ENCODE measurements at places on chromosomes 2 and 18.

DNA sequence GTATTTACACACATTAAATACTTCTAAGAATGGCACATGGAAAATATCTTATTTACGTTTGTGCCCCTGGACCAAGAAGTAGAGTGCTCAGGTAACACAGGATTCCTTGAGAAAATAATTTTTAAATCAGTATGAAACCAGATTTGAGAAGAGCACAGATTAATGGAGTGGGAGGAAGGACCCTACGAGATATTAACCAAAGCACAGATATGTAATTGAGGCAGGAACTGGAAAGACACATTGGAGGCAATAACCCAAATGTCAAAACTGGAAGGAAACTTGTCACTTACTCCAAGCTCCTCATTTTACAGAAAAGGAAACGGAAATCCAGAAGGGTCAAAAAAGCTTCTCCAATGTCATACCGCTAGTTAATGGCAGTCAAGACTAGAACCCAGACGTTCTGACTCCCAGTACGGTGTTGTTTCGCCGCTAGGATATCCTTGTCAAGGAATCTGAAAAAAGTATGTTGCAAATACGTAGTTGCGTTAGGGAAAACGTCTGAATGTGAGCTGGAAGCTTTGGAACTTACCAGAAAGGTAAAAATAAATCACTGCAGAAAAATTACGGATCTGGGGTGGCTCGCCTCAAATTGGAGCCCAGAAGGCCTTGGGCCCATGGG, 634 bp downstream of the MTIF2 start:
- no peak for DNase-seq

GRCh38 chr2:203720915-203721672, 14.7 kb downstream of the CD28 start:
- peak; percentile 38 for DNase-seq

DNA sequence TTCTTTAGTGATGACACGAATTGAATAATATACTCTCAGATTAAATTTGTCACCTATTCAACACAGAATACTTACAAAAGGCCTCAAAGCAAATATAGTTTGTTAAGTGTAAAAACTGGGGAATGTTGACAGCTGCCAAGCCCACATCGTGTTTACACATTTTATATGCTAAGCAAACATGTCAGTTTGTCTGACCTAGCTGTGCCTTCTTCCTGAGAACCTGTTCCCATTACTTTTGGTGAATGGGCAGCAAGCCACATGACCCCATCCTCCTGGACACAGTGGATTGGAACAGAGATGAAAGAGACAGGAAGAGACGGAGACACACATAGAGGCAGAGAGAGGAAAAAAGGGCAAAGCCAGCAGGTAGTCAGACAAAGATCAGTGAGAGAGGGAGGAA, 22.9 kb upstream of the CUL3 start:
- no peak for DNase-seq

DNA sequence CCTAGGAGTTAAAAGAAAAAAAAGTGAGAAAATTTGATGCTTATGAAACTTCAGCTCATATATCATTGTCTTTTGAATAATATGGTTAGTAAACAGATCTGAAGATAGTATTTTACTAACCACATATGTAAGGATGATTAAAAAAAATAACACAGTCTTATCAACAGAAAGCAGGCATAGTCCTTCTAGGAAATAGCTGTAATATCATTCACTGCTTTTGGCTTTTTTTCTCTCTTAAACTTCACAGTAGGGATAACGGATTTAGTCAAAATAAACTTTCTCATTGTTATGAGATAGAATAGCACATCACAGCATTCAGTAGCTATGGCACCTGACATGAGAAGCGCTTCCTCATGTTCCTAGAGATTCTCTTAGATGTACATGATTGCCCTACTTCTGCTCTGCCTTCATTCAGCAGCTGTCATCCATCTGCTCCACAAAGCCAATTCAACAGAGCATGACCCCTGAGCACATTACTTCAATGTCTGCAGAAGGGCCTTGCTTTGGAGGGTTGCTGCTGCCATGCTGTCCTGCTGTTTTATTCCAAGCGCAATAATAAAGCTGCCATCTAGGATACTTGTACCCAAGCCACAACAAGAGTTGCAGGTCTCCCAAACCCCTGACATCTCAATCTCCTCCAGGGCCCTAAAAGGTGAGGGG, 67.0 kb downstream of the TTC21B start:
- DNase-seq = no peak

- DNase-seq = peak; percentile 77
Measured at GRCh38 chr2:231104115-231104713, 20.6 kb downstream of the HTR2B start.

- DNase-seq = no peak
Measured at GRCh38 chr18:416930-417329, 83.6 kb downstream of the COLEC12 start.

DNA sequence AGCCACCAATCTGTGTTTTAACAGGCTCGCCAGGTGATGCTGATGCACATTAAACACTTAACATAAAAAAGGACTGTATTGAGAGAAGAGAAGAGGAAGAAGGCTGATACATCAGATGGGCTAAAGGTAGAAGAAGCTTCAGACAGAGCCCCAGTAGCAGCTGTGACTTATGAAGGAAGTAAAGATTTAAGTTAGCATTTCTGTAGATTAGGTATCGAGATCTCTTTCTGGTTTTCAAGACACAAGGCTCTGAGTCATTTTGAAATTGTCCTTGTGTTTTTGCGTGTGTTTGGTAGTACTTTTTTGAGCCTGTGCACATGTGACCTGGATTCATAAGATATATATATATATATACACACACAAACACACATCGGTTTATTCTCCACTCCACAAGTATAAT, 40.6 kb upstream of the GCFC2 start:
- no peak for DNase-seq

- DNase-seq = no peak
Measured at GRCh38 chr2:216392018-216392562, 19.8 kb upstream of the MARCHF4 start.

GRCh38 chr2:226773291-226773690, 26.3 kb downstream of the IRS1 start:
- DNase-seq = no peak

DNA sequence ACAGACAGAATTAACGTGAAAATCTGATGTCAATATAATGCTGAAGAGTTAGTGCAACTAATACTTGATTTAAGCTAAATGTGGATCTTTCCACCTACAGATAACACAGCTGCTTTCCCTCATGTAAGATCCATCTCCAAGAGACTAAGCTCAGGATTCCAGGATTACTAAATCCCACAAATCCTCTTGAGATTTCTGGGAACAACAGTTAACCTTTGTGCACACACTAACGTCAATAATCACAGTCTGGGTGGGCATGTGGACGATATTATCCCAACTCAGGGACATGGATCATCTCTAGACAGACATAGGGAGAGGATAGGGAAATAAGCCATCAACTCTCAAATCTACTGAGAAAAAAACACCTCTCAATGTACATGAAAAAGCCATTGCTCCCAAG, 432.6 kb downstream of the SATB2 start:
- DNase-seq = no peak

GRCh38 chr18:57901825-57902589, 98.9 kb upstream of the ATP8B1 start:
- peak; percentile 75 for DNase-seq

DNA sequence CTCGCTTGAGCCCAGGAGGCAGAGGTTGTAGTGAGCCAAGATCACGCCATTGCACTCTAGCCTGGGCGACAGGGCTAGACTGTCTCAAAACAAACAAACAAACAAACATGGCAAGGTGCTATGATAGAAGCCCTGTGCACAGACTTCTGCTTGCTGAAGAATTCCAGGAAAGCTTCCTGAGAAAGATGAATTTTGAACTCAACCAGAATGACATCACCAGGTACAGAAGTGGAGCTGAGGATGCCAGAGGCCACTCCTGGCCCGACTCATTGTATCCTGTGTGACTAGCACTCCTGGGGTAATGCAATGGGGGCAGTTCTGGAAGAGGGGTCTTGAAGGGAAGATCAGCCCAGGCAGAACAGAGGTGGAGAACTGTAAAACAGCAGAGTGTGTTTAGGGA, 22.0 kb upstream of the PNPT1 start:
- no peak for DNase-seq

- DNase-seq = no peak
Measured at GRCh38 chr2:55156326-55156725, 75.8 kb downstream of the CLHC1 start.

- DNase-seq = no peak
Measured at GRCh38 chr2:134379293-134379692, 125.4 kb downstream of the MGAT5 start.

DNA sequence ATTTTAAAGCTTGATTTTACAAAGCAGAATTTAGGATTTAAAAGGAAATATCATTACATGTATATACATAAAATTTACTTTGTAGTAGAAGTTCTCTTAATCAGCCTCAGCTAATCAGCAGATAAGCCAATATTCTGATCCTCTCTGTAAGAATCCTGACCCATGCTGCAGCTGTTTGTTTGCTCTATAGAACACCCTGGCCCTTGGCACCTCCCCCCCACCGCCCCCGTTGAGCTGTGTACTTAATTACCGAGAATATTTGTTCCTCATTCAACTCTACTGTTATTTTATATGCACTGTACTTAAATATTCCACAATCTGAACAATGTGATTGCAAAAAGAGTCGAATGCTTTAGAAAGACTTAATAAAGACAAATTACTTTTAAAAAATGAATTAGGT, 98.0 kb downstream of the EVA1A start:
- DNase-seq = no peak

DNA sequence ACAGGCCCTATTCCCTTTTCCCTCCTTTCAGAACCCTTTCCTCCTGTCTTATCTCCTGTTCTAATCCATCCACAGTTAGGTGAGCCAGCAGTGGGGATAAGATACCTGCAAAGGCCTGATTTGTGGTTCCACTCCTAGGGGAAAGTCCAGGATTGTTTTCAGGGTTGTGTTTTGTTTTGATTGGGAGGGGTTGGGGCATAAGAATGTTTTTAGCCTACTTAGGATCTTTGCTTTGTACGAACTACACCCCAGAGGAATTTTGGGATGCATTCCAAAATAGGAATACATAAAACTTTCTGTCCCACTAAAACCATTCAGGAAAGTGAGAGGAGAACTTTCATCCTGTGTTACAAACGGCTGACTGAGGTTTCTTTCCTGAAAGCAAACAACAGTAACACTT, 150.8 kb upstream of the PGAP1 start:
- no peak for DNase-seq

- no peak for DNase-seq
Measured at GRCh38 chr2:173401716-173402326, 47.1 kb downstream of the CDCA7 start.

DNA sequence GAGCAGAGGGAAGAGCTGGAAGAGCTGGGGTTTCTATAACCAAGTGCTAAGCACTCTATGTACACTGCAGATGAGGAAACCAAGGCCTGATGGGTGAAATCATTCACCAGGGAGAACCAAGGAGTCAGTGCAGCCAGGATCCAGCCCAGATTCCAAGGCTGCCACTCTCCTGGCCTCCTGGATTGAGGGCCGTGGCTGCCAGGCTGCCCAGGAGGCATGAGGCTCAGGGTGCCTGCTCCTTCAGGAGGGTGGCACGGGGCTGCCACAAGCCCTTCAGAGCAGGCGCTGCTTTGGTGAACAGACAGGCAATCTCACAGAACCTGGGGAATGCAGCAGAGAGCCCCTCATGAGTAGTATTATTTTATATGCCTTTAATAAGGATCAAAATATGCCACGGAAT, 293.7 kb upstream of the HDAC4 start:
- DNase-seq = no peak

DNA sequence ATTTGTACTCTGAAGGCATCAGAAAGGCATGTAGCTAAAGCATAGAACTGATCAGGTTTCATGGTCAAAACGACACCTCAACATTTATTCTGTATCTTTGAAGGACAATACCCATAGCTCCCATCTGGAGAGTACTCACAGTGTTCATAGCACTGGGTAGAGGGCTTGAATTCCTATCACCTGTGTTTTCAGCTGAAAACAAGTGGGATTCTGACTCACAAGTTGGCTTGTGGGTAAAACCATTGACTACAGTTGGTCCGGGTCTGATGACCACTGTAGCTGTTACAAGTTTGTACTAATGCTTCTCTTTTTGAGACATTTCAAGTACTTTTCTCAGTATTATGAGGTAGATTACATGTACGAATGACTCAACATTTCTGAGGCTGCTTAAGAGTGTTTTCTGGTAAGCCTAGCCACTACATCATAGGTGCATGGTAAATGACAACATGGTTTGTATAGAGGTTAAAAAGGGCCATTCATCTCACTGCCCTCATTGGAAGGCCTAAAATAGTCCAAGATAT, 68.6 kb upstream of the PELI1 start:
- peak; percentile 30 for DNase-seq

GRCh38 chr2:181817509-181817908, 74.0 kb upstream of the ITPRID2 start:
- no peak for DNase-seq

GRCh38 chr18:21742315-21742687, 1.7 kb downstream of the MIB1 start:
- no peak for DNase-seq

DNA sequence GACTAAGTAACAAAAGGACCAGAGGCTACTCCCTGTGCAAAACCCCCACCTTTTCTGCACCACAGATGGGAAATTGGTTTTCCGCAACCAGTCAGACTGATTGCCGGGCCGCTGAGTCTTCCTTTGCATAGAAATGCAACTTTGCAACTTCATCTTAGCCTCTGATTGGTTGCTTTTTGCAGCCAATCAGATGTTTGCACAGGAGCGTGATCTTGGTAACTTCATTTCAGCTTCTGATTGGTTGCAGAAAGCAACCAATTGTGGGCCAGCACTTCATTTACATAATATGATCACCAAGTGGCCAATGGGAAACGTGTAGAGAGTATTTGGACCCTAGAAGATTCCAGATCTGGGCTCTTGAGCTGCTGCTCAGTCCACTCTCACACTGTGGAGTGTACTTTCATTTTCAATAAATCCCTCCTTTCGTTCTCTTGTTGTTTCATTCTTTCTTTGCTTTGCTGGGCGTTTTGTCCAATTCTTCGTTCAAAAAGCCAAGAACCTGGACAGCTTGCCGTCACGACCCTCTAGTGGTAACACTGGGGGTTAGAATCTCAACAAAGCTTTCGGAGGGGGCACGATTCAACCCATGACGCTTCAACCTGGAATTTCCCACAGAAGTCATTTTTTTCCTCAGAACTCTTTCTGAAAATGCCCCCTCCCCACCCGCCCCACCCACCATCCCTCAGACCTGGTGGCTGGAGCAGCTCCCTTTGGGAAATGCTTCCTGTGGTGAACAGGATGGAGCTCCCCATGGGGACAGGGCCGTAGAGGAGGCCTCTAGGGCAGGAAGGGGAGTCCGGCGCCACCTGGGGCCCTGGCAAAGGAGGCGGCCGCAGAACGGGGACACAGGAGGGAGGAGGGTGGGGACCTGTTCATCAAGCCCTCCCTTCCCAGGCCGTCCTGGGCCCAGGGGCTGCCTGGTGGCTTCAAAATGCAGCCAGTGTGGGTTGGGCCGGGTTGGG, 31.8 kb upstream of the KCNF1 start:
- no peak for DNase-seq

DNA sequence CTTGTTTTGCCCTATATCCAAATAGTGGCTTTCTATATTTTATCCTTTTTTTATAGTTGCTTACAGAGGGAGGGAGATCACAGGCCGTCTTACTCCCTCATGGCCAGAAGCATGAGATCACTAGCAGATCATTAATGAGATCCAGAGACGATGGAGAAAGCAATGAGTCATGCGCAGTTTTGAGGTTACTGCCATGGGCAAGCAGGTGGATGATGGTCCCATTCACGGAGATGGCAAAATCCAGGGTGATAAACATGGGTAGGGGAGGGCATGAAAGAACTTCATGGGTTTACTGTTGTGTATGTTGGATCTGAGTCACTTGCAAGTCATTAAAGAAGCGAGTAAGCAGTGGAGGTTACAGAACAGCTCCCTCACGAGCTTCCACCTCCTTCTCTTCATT, 60.4 kb downstream of the C18orf63 start:
- DNase-seq = no peak

Measured in HT-29 (cell line).